ENCODE measurements at places on chromosomes 11 and 22.

DNA sequence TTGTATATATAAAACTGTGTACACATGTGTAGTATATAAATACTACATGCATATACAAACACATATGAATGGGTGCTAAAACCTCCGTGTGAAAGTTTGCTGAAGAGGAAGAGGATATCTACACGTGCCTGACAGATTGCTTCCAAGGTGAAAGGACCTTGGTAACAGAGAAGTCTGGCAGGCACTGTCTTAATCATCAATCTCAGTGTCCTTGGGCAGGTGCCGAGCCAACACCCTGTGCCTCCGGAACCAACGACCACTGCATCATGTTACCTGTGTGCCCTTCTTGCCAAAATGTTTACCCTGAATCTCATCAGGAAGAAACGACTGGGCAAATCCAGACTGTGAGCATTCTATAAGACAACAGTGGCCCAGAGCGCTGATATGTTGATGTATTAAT is 15.0 kb downstream of the NAP1L4 start:
- no peak for DNase-seq

- DNase-seq: no peak
Measured at GRCh38 chr11:47163193-47163592, 13.5 kb downstream of the ARFGAP2 start.

GRCh38 chr22:24435861-24436371 is 8.5 kb downstream of the ADORA2A start:
- no peak for DNase-seq

GRCh38 chr22:44332946-44333345 is 20.2 kb upstream of the SHISAL1 start:
- DNase-seq: no peak

DNA sequence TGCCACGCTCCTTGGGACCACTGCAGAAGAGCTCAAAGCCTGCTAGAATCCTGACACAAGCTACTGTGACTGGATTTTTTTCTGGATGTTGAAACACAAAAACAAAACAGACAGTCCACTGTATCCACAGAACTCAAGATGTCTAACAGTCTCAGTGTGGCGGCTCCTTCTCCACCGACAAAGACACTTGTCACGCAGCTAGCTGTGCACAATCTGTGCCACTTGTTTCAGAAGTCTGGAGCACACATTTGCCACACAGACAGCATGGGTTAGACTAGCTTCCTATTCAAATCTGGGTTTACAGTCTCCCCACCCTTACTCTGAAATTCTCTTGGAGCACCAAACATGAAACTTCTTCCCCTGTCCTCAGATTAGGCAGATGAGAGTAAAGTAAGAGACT is 99.2 kb downstream of the GALNT18 start:
- DNase-seq: no peak

GRCh38 chr11:85903406-85903805 is 48.2 kb downstream of the CCDC83 start:
- DNase-seq: no peak

- DNase-seq: peak; percentile 65
Measured at GRCh38 chr11:130585545-130585944, 137.1 kb downstream of the ADAMTS15 start.
